Brain microvascular endothelial cell (primary cell): ENCODE measurements at places on chromosomes 1 and 21.
A peak's percentile ranks its signal among the peaks of the same experiment; 100 is the strongest.

DNA sequence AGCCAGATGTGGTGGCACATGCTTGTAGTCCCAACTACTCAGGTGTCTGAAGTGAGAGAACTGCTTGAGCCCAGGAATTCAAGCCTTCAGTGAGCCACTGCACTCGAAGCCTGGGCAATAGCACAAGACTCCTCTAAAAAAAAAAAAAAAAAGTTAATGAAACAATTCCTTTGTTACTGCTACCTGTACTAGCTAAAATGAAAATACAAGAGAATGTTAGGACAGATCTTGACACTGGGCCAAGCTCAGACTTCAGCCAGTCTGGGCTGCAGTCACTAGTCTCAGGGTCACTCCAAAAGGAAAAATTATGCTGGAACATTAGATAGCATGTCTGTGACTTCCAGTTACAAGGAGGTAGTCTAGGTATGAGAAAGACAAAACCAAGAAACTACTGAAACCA, 56.5 kb downstream of the TRIM33 start:
- no peak for DNase-seq

DNA sequence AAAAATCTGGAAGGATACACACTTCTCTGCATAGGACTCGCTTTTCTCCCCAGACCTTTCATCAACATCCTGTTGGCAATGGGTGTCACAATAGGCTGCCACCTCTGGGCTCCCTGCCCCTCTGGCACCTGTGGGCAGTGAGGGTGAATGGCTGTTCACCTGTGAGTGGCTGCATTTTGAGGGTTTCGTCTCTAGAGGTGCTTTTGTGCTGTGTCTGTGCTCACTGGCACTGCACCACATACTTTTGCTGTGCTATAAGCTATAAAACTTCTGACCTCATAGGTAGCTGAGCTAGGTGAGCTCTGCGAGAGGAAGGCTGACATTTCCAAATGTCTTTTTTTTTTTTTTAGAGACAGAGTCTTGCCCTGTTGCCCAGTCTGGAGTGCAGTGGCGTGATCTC, 35.9 kb downstream of the SLC30A1 start:
- no peak for DNase-seq

- no peak for DNase-seq
These were observed 95.0 kb downstream of the VWA5B1 start for GRCh38 chr1:20385630-20386029.

- DNase-seq: peak; percentile 47
These were observed 95.5 kb upstream of the RALGPS2 start for GRCh38 chr1:178629252-178630154.

- no peak for DNase-seq
These were observed 7.7 kb downstream of the NENF start for GRCh38 chr1:212440419-212440818.

DNA sequence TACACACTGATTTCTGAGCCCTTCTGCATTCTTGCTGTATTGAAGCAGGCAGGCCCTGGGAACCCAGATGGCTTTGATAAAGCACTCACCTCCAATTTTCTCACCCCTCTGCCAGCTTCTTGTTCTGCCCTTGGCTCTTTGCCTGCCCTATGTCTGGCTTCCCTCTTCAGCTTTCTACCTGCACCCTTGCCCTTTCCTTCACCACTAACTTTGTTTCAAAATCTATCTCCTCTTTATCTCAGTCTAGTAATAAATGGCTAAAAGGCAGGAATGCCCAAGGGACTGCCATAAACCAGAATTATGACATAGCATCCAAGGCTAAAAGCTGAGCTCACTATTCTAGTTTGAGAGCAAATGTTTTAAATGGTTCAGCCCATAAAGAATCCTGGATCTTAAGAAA, 178.7 kb downstream of the TNR start:
- DNase-seq: no peak

- DNase-seq: no peak
These were observed 25.1 kb upstream of the RNF186 start for GRCh38 chr1:19840228-19840627.

GRCh38 chr21:37370152-37371040, 3.8 kb downstream of the DYRK1A start:
- no peak for DNase-seq

GRCh38 chr1:51294566-51295184, 35.7 kb downstream of the TTC39A start:
- no peak for DNase-seq

GRCh38 chr1:24536391-24536840, 19.5 kb upstream of the NCMAP start:
- DNase-seq: no peak

DNA sequence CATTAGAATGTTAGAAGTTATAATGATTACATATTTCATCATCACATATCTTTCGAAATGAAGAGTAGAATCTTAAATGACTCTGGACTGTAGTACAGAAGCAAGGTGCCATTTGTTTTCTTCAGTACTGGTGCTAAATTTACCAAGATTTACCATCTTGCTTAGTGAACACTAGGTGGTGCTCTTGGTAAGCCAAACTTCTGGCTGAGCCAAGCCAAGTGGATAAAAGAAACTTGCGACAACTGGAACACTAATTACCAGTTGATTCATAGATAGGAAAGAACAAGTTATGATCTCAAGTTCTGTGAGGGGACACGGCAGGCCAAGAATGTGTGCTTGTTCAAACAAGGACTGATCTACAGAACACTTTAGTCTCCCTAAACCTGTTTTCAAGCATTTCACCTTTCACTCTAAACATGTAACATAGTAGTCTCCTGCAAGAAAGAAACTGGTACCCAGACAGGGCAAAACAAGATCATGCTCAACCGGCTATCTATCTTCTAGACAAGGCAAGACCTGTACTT, 19.8 kb downstream of the SPRTN start:
- peak; percentile 34 for DNase-seq

DNA sequence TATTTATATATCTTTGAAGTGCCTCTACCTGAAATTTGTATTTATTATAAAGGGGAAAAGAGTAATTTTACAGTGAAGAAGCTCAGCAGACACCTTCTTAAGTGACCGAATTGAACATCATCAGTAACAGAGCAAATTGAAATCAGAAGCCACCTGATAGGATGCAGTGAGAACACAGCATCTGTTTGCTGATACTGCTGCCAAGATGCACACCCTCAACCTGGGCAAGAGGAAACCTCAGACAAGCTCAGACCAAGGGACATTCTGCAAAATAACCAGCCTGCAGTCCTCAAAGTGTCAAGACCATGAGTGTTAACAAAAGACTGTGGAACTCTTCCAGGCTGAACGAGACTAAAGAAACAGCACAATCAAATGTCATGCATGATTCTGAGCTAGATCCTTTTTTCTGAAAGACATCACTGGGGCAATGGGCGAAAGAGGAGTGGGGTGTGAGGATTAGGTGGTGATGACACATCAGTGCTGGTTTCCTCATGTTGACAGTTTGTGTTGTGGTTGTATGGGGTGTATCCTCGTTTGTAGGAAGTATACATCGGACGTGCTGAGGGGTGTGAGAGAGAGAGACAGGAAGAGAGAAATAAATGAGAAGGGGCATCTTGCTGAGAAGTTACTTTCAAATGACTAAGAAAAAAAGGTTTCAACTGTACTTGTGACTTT, 103.7 kb downstream of the ABCA4 start:
- no peak for DNase-seq

DNA sequence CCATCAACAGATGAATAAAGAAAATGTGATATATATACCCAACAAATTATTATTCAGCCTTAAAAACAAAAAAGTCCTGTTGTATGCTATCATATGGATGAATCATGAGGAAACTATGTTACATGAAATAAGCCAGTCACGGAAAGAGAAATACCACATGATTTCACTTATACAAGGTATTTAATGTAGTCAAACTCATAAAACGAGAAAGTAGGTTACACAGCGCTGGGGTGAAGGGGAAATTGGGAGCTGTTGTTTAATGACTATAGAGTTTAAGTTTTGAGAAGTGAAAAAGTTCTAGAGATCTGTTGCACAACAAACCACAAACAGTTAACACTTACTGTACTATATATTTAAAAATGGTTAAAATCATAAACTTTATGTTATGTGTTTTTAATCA, 58.5 kb downstream of the SLC25A24 start:
- DNase-seq: no peak

DNA sequence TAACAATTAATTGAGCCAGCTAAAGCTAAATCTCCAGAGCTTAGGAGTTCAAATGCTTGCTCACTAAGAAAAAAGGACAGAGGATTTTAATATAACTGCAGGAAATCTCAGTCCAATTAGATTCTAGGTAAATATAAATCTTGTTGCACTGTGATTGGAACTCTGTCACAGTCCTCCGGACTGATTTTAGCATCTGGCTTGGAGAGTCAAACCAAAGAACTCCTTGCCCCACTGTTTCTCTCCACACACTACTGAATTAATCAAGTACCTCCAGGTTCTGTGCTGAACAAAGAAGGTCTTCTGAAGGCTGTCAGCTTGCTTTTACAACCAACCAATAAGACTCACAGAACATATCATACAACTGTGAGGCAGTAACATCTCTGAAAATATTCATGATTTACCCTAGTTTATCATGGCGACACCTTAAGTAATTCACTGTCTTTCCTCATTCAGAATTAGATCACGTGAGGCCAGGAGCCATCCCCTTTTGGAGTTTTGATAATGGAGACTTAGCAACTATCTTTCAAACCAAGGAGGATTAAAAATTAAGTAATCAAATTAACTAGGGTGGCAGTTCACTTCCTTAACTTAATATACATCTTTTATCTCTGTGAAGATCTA, 176.0 kb downstream of the RERE start:
- no peak for DNase-seq

DNA sequence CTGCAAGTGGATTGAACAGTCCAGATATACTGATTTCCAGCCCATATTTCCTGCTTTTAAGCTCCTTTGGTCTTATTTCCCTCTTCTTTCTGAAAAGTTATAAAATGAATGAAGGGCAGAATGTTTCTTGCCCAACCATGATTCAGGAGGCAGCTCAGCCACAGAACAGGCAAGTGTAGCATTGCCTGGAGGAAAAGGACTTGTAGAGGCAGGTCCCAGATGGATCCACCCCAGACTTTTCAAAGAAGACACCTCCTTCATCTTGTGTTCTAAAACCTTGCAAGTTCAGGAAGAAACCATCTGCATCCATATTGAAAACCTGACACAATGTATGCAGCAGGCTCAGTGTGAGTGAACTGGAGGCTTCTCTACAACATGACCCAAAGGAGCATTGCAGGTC, at the start of gene CLCA2:
CLCA2 (plus strand) TSS at position 299 of the 400 bp plus-strand sequence; CDS start at position 376, 77 bp downstream.
- no peak for DNase-seq

DNA sequence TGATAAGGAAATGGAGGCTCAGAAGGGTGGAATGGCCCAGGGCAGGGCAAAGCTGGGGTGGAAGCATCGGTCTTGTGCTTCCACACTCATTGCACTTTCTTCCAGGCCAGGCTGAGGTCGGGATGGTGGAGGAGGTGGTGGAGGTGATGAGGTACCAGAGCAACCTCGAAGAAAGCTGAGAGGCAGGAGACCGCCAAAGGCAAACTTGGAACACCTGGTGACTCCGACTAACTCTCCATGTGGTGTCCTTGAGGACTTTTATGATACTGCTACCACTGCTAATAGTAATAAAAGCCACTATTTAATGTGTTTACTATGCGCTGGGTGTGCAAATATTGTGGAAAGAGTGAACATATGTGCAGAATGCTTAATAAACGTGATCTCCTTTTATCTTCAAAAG, 16.9 kb upstream of the BTG2 start:
- DNase-seq: no peak

GRCh38 chr1:19658186-19658585, 6.5 kb upstream of the HTR6 start:
- DNase-seq: no peak

GRCh38 chr1:14738235-14738634, 139.8 kb downstream of the KAZN start:
- DNase-seq: no peak

GRCh38 chr1:159140474-159140873, 30.9 kb upstream of the CADM3 start:
- DNase-seq: no peak

- DNase-seq: no peak
These were observed 333.0 kb downstream of the PAPPA2 start for GRCh38 chr1:176795929-176796328.

- no peak for DNase-seq
These were observed 43.1 kb upstream of the EPS8L3 start for GRCh38 chr1:109806733-109807400.

DNA sequence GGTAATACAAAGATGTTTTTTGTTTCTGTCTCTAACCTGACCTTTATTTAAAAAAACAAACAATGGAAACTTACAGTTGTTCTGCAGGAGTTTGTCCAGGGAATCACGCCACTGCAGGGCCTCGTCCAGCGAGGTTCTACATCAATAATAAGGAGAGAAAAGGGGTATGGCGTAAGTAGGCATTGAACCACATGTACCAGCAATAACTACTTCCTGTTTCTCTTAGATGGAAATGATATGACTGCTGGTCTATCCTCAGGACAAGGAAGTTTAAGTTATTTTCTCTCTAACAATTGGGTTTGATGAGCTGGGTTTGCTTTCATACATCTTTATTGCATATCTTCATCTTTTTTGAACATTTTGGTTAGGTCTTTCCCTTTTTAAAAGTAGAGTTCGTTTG, 40.9 kb downstream of the RGS5 start:
- no peak for DNase-seq

GRCh38 chr1:228836427-228836826, 101.1 kb downstream of the RHOU start:
- DNase-seq: no peak

DNA sequence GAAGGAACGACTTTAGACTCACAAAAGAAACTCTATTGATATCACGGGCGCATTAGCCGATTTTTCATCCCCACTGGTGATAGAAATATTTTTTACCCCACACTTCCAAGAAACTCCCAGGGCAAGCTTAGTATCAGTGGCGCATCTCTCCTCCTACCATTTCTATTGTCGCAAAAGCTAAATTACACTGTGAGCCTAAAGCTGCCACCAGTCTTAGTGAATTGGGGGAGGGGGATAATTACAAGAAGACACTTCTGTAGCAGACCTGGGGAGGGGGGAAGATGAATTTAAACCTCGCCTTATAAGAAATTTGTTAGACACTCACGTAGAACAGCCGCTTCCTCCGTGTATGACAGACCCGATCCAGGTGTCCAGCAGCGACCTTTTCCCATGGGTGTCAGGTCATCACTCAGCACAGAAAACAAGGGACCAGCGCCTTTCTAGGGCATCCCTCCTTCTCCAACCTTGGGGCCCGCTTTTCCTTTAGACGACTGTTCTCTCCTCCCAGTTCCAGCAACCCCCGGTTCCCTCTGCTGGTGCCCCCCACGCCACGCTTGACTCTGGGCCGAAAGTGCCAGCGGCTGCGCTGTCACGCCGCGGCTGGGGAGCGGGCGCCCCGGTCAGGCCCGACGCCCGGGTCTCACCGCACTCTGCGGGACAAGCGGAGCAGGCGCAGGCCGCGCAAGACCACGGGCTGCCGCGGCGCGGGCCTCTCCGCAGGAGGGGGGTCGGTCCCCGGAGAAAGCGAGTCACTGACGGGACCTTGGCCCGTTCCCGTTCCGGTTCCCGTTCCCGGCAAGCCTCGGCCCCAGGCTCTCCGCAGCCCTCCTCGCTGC, 821 bp downstream of the PHC2 start:
- no peak for DNase-seq

- no peak for DNase-seq
These were observed 23.2 kb upstream of the SYCP1 start for GRCh38 chr1:114831276-114831994.
